ENCODE measurements at places on chromosomes 2 and 18.

- no peak for DNase-seq
Measured at GRCh38 chr18:55425698-55426097, 162.3 kb downstream of the TCF4 start.

DNA sequence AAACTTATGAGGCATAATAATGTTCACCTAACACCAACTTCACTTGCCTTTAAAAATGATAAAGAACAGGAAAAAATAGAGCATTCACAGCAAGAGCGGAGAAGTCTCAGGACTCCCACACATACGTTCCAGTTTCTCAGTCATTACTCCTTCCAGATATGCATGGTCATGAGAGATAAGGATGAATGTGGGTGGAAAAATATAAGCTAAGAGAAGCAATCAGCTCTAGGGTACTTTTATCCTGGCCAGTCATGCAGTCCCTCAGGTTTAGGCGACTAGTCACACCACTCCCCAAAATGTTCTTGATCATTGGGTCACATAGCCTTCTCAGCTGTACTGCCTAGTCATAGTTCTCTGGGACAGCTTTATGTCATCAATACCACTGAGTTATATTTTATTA, 29.2 kb upstream of the CCDC178 start:
- no peak for DNase-seq

- no peak for DNase-seq
Measured at GRCh38 chr18:61196750-61197149, 136.5 kb upstream of the CDH20 start.

DNA sequence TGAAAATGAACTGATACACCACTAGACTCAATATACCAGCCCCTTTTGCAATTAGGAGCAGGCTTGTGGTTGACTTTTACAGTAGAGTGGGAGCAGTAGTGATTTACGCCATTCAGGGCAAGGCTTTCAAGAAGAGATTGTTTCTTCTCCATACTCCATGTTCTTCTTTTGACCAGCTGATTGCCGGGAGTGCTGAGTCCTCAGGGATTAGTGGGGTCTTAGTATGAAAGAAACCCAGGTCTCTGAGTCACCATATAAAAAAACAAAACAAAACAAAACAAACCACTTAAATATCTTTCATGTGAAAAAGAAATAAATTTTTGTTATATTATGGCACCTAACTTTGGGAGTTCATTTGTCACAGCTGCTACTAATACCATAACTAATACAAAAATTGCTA, 465.6 kb upstream of the TRIB2 start:
- no peak for DNase-seq

- no peak for DNase-seq
Measured at GRCh38 chr18:52130624-52131301, 209.2 kb upstream of the DCC start.

DNA sequence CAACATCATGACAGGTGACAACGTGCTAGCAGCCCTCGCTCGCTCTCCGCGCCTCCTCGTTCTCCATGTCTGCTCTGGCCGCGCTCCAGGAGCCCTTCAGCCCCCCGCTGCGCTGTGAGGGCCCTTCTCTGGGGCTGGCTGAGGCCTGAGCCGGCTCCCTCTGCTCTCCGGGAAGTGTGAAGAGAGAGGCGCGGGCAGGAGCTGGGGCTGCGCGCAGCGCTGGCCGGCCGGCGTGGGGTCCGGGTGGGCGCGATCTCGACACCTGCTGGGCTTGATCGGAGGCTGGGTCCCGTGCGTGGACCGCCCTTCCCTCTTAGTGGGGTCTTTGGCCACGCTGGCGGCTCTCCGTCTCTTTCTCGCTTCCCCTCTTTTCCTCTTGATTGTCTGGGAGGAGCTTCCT, 195.5 kb downstream of the ANKRD30BL start:
- no peak for DNase-seq

- no peak for DNase-seq
Measured at GRCh38 chr18:33820517-33821371, 242.7 kb downstream of the ASXL3 start.

GRCh38 chr2:205556841-205557539, 125.3 kb upstream of the NRP2 start:
- DNase-seq, result no peak

- DNase-seq, result no peak
Measured at GRCh38 chr18:59052965-59053820, 86.5 kb upstream of the SEC11C start.

- DNase-seq, result no peak
Measured at GRCh38 chr18:56565046-56565445, 73.3 kb downstream of the TXNL1 start.

DNA sequence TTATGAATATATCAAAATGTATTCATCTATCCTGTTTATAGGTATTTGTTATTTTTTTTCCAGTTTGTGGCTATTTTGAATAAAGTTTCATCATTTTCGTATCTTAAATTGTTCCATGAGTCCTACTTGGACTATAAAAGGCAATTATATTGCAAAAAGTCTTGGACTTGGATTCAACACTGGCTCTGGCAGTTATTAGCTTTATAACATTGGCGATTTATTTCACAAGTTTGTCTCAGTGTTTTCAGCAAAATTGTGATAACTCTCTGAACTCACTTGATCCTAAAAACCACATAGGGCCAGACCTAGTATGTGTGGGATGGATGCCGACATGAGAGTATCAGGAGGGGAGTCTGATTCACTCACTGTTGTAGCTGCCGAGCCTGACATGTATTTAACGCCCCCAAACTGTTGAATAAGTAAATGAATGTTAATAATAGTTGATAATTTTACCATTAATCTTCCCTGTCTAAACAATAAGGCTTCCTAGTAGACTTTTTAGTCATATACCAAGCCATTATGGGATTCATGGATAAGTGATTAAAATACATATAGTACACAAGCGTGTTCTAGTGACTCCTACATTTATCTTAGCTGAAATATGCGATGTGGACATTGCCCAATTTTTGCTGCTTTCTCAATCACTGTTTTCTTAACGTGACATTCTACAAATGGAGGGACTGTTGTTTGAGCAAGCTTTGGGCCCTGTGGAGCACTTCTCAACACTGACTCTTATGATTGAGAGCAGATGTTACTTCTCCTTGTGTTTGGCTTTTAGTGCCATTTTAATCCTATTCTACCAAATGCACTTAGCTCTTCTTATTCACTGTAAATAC, 907.6 kb downstream of the EPHA4 start:
- no peak for DNase-seq

GRCh38 chr18:12886498-12887126, 2.6 kb upstream of the PTPN2 start:
- DNase-seq, result no peak

- no peak for DNase-seq
Measured at GRCh38 chr18:3305933-3306332, 44.0 kb downstream of the MYL12B start.

DNA sequence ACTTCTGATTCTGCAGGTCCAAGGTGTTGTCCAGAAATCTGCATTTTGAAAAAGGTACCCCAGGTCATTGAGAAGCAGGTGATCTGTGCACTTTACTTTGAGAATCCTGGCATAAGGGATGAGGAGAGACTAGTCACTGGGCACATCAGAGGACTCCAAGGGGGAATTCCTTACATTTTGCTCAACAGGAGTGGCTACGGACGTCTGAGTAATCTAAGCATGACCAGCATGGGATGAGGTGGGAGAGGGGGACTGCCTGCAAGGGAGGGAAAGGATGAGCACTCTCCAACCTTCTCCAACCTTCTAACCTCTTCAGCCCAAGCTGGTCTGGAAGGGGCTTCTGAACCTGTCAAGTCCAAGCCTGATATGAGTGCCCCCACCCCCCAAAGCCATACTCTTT, 55.5 kb downstream of the MARCHF4 start:
- DNase-seq, result peak; percentile 62

- no peak for DNase-seq
Measured at GRCh38 chr2:20635113-20635510, 15.8 kb downstream of the HS1BP3 start.

DNA sequence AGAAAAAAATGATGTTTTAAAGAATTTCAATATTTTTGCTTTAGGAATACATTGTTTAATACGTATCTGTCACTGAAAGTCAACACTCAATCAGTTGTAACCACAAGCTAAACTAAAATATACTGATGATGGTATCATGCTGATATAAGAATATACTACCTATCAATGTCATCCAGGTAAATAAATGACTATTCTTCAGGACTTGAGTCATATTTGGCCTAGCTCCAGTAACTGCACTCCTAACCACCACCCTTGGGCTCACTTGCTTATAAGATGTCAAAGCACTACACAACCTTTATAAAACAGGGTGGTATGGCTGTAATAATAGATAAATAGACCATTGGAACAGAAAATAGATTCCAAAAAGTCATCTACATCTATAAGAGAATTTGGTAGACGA, 48.8 kb downstream of the RND3 start:
- DNase-seq, result no peak

DNA sequence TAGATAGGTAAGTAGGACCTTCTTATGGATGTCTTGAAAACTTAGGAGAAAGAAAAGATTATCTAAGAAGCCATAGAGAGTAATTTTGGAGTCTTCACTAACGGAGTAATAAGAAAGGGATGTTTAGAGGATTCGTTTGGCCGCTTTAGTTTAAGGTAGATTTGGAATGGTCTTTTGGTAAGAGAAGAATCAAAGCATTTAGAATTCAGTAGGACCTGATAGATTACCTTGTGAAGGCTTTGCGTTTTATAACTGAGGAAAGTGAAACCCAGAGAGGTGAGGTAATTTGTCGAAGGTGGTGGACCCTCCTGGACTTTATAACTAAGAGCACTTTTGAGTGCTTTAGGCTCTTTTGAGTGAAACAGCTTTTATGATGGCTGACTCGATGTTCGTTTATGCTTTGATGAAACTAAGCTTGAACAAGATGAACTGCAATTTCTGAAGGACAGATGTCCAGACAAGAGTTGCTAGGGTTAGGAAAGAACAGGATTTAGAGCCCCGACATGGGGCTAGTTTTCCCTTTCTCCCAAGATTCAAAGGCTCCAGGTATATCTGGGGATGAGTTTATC, 1.3 kb downstream of the MYL12B start:
- no peak for DNase-seq

GRCh38 chr2:187168720-187169713, 279.0 kb downstream of the CALCRL start:
- DNase-seq, result no peak
